ENCODE measurements at places on chromosomes 7 and 10. TPM values are rescaled to one million over a fixed set of nuclear protein-coding genes. Genes with fewer than 3 reads are reported as not detected.

ZNF467 gene
- 0.28 TPM for total RNA-seq

VPS37D gene
- 5.7 TPM for total RNA-seq

EBF3 gene
- total RNA-seq: 3.7 TPM

GIMAP4 gene
- total RNA-seq: 0.28 TPM

RFC2 gene
- total RNA-seq: 8.8 TPM

ZNF316 gene
- 6.8 TPM for total RNA-seq

NUTM2B gene
- 0.37 TPM for total RNA-seq

HMX2 gene
- not detected for total RNA-seq

NODAL gene
- not detected for total RNA-seq

NEUROG3 gene
- total RNA-seq: not detected

All from smooth muscle cell of bladder (primary cell).